ENCODE measurements at places on chromosomes 4 and X.

GRCh38 chrX:39939678-39940077 lies 158.1 kb downstream of the BCOR start:
- DNase-seq, result no peak

DNA sequence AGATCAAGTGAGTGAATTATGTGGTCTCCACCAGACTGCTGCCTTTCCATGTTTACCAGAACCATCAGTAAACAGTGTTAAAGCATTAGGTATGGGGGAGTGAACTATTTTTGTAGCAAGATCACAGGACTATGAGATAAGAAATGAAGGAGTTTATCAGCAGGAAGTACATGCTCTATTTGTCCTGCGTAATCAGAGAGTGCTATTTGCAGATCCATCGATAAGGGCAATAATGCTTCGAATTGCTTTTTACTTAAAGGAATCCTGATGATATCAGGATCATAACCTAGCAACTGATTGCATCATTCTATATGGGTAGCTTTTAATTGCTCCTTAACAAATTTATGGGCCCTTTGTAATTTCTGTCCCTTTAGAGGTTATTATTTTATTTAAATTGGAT lies 57.1 kb downstream of the RBM46 start:
- DNase-seq, result no peak

DNA sequence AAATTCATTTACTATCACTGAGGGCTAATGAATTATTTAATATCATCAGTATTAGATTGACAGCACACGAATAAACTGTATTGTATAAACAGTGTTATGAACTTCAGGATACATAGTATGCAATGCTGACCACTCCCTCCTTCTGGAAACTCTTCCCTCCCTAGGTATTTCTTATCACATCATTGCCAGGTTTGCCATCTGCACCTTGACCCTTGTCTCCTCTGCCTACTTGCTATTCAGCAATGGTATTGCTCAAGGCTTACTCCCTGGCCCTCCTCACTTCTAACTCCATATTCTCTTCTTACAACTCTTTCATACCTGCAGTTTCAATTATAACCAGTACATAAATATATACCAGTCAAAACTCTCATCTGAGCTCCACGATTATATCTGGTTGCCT lies 38.9 kb downstream of the ATP8A1 start:
- DNase-seq, result no peak

GRCh38 chr4:95478679-95479078 lies 70.1 kb downstream of the UNC5C start:
- DNase-seq, result no peak

DNA sequence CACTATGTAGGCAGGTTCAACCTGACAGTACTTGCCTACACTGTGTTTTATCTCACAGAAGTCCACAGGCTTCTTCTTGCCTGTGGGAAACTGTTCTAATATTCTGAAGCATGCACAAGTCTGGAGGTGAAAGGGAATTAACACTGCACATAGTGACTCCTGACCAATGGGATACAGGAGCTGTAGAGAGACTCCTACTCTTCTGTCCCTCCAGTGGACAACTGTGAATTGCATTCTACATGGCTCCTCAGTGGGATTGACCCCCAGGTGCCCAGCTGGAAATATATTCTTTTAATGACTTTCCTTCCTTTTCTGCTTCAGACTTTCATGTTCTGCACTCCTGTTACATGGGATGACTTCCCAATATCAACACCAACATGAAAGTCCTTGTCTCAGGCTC lies 8.2 kb upstream of the YIPF6 start:
- DNase-seq, result no peak

DNA sequence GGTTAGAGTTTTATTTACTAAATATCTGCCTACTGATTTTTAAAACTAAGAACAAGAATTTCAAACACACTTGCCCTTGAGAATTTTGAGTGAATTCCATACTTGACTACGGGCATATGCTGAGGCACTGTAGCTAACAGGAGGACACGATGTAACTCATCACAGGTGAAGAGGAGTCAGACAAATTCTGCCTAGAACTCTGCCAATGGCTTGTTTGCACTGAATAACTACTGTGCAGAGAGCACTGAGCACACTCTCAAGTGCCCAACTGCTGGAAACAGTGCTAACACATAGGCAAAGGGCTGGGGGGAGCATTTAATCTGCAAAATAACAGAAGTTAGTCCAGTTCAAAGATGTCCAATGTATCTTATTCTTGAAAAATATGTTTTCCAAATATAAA lies 104.4 kb downstream of the WDFY3 start:
- no peak for DNase-seq

DNA sequence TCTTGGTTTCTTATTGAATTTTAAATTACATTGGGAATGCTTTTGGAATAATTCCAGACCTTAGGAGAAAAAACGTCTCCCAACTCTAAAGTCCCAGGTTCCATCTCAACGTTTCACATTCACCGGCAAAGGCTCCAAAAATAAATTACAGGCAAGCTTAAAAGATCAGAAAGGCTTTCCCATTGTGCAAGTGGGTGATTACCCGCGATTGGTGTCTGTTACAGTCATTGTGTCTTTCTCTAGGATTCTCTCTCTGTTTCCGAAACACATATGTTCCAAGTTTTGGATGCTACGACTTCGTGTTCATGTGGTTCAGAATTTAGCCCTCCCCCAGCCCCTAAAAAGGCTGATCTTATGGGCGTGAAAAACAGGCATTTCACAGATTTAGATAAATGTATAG lies 41.8 kb downstream of the PALLD start:
- no peak for DNase-seq

GRCh38 chrX:1212532-1212931 lies at the start of gene CRLF2:
TSS of gene CRLF2 (minus strand) at chrX:1212649. CDS start at chrX:1212634, 15 bp downstream.
- DNase-seq, result no peak

DNA sequence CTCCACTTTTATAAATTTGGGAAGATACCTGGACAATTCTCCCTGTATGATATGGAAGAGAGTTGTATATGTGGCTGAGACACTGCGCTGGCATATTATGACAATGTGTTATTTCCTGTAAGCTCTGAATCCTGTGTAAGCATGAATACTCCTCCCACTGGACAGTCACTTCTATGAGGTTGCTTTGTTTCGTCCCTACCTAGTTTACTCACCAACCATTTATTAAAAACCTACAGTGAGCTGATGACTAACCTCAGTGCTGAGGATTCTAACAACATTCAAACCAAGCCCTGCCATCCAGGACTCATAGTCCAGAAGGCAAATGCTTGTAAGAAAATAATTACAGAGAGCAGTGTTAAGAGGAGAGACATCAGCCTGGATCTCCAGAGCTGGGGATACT lies 1632.9 kb upstream of the TENM3 start:
- no peak for DNase-seq

- DNase-seq, result no peak
These were observed 37.1 kb upstream of the ADH1C start for GRCh38 chr4:99389606-99390005.

DNA sequence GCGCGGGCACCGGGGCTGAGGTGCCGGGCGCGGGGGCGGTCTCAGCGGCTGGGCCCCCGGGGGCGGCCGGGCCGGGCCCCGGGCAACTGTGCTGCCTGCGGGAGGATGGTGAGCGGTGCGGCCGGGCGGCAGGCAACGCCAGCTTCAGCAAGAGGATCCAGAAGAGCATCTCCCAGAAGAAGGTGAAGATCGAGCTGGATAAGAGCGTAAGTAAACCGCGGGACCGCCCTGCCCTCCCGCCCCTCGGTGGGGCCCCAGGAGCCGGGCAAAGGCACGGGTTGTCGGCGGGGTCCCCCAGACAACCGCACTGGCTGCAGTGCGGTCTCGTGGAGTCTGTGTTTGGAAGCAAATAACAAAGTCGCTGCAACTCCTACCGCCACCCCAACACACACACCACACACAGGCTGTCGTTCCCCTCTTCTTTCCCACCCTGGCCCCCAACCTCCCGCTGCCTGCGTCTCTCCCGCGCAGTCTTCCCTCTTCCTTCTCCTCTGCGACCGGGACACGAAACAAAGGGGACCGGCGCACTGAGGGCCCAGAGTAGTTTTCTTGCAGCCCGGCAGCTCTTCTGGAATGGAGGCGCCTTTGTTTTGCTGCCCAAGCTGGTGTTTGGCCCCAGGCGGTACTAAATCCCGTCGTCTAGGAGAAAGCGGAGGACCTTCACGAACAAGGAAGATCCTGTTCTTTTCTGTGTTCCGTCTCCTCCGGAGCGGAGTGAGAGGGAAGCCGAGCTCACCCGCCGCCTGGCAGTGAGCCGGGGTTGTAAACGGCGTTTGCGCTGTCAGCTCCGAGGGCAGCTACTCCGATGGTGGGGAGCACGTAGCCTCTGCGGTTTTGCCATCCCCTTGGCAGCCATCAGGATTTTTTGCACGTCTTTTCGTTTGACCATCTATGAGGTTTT lies 788 bp downstream of the SAP30 start:
- no peak for DNase-seq

DNA sequence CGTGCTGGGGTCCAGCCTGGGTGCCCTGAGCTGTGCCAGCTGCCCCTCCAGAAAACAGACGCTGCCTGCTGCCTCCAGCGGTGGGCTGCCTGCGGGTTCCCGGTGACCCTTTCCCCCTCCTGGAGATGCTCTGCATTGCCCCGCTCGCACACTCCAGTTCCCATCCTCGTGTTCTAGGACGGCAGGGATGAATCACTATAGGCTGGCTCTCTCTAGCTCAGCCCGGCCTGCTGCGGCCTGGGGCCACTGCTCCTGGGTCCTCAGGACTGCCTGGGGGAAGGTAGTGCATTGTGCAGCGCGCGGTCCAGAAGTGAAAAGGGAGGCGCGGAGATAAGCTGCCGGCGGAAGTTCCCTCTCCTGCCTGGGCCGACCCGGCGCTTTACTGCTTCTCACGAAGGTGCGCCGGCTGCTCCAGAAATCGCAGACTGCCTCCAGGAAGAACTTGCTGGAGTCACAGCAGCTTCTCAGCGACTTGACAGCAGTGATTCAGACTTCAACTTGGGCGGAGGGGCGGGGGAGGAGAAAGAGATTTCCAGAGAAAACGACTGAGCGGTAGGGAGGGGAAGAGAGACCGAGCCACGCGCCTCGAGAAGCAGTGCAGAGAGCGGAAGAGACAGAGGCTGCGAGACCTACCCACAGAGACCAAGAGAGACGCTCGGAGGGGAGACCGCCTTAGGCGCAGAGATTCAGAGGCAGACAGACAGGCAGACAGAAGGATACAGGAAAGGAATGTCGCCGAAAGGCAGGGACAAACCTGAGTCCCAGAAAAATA lies 6.7 kb upstream of the MSX1 start:
- DNase-seq, result no peak

- DNase-seq, result no peak
These were observed 50.2 kb upstream of the GPRIN3 start for GRCh38 chr4:89357787-89358186.

- no peak for DNase-seq
These were observed 745 bp upstream of the IQSEC2 start for GRCh38 chrX:53281963-53282695.

DNA sequence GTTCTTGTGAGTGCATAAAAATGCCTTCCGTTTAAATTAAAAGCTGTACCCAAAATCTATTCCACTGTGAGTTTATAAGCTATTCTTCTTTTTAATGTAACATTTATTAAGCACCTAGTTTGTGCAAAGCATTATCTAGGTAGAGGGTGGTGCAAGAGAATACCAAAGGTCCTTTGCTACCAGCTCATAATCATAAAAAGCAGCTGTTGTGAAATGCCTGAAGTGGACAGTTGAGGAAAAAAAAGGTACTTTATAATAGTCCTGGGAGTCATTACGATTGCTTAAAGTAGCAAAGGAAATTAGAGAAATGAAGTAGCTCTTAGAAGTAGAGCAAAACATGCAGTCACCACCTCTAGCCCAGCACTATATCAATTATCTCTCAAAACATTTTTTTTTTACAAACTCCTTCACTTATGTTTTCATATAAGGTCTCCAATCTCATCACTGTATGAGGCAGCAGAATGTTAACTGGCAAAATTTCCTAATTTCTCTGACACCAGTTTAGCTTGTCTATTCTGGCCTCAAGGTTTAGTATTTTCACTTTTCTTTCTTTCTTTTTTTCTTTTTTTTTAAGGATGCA lies 2.1 kb downstream of the MBNL3 start:
- DNase-seq, result no peak

- no peak for DNase-seq
These were observed 518 bp upstream of the SAT1 start for GRCh38 chrX:23782455-23782854.

DNA sequence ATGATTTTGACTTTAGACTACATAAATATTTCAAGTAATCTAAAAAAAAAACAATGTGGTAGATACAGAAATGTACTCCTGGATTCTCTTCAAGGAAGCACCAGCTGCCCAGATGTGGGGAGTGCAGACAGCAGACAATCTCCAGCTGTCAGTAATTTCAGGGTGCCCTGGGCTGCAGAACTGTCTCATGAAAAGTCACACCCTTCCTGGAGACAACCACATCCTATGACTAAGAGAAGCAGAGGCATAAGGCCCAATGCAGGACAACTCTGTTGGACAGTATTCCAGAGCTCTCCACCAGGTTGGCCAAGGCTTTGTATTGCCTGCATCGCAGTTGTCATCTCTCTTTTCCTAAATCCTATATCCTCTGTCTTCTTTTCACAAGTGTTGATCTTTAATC lies 34.4 kb upstream of the BLTP1 start:
- no peak for DNase-seq

DNA sequence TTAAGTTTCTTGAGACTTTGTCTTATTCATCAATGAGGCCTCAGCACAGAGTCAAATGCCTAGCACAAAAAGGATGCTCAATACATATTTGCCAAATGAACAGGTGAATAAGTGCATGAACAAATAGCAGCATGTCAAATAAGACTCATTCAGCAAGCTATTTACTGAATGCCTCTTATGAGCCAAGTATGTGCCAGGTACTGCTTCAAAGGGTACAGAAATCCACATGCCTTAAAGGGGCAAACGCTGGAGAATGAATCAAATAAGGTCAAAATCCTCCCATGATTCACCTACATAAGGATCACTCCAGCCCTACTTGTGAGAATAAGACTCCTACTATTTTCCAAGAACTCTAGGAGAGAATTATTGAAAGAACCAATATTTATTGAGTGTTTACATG lies 260.2 kb upstream of the CPEB2 start:
- no peak for DNase-seq

DNA sequence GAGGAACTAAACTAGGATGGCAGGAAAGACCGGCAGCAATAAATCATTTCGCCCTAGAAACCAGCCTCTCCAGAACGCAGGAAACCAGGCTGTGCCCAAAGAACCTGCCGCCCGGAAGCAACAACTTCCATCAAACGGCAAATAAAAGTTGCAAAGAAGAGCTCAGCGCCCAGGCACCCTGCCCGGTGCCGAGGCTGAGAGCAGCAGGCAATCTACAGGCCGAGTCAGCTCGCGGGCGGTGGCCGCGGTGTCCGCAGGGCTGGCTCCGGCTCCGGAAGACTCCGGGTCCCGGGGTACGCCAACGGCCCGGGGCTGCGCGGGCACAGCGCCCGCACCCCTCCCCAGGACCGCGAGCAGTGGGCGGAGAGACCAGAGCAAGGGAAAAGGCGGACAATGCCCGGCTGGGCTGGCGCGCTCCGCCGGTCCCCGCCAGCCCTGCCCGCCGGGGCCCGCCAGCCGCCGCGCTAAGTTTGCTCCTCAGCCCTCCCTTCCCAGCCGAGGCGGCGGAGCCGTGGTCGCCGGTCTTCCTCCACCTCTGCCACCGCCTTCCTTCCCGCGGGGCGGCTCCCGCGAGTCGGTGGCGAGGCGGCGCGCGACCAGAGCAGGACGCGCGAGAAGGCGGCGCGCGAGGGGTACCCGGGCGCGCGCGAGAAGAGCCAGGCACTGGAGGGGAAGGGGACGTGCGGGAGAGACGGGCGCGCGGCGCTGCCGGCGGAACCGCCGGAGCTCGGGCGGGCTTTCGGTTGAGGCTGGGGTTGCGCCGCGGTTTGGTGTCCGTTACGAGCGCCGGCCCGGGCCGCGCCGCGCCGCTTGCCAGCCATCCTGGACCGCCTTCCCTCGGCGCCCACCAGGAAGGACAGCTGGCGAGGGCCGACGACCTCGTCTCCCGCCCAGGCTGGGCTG lies 733 bp downstream of the FRYL start:
- DNase-seq, result peak; percentile 46

- DNase-seq, result no peak
These were observed 141.4 kb upstream of the LNX1 start for GRCh38 chr4:53732661-53733060.
